ENCODE measurements at places on chromosomes 16 and 17.

DNA sequence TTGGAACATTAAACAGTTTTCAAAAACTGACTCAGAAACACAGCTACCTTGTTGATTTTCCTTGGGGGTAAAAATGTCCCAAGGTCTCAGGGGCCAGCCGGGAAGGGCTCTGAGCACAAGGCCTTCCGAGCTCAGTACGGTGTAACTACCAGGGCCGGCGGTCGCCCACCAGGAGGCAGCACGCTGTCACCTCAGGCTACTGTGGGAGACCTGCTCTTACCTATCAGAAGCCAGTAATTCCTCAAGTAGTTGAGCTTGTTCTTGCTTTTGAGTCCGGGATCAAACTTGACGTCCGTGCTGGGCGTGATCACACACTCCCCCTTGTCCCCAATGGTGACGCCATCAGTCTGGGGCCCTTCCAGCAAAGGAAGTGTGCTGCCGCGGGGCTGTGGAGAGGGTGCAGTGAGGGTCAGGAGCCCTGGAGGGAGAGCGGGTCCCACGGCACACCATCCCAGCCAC, 43.4 kb upstream of the ICAM2 start:
- DNase-seq, result no peak

GRCh38 chr17:39564211-39564848, 43.4 kb downstream of the NEUROD2 start:
- DNase-seq, result no peak

- no peak for DNase-seq
Observed at GRCh38 chr17:36755586-36755985, 154.2 kb downstream of the MRM1 start.

DNA sequence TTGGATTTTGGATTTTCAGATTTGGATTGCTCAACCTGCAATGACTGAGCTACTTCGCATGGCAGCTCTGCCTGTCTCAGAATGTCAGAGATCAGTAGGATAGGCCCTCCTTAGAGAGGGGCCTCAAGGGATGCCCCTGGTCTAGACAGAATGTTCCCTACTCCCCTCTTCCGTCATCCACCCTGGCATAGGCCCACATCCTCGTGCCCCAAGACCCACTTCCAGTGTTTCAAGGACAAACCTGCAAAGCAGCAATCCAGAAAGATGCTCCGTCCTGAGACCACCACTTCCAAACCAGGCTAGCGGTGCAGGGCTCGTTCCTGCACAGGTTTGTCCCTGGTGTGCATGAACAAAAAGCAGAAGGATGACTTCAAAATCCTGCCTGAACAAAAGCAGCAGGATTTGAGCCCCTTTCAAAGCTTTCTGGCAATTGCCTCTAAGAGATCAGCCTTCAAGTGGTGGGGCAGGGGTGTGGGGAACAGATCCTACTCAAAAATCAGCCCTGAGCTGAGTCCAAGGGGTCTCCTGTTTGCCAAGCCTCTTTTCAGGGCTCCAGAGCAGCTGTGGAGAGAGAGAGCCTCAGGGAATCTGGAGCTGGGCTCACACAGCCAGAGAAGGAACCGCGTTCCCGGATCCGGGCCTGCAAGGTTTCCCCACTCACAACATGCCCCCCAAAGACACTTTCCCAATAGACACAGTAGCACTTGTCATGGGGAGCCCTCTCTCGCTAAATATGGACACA, 121.1 kb downstream of the SOCS1 start:
- DNase-seq, result no peak

- no peak for DNase-seq
Observed at GRCh38 chr17:8153525-8153956, 1.3 kb upstream of the PER1 start.
